ENCODE measurements at places on chromosomes 11 and 22. TPM values are rescaled to one million over a fixed set of nuclear protein-coding genes. Genes with fewer than 3 reads are reported as not detected.

Gene DBX1
- total RNA-seq = not detected

Gene MARK2
- total RNA-seq = 30.0 TPM

Gene SCN4B
- total RNA-seq = 0.53 TPM

Gene KRTAP5-1
- not detected for total RNA-seq

Gene ADM2
- 25.5 TPM for total RNA-seq

Gene CALCB
- total RNA-seq = 11.2 TPM

Gene OR4A16
- not detected for total RNA-seq

Gene RFPL3
- not detected for total RNA-seq

Gene MUC5B
- total RNA-seq = not detected

Gene SLC16A8
- total RNA-seq = not detected

GRCh38 chr11:80103142-80103859 lies 662.5 kb upstream of the TENM4 start:
- no peak for DNase-seq

DNA sequence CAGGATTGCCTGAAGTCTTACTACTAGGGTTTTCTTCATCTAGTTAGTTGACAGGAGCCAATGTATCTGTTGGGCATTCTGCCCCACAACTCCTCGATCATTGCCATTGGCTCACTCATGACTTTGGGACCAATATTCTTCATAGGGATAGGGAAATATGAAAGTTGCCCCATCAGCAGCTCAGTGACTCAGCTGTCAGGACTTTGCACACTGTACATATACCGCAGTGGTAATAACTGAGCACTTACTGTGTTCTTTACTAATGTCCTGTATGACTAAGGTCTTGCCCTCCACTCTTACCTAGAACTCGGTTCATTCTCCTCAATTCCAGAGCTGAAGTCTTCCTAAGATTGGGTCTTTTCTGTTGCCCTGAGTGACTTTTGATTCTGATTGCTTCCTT lies 46.8 kb upstream of the PGR start:
- no peak for DNase-seq

- DNase-seq = no peak
These were observed 2.4 kb downstream of the TSKU start for GRCh38 chr11:76785513-76785912.

GRCh38 chr11:23318670-23319069 lies 458.4 kb upstream of the CCDC179 start:
- no peak for DNase-seq

GRCh38 chr11:61959114-61959513 lies 8.3 kb downstream of the FTH1 start:
- no peak for DNase-seq

DNA sequence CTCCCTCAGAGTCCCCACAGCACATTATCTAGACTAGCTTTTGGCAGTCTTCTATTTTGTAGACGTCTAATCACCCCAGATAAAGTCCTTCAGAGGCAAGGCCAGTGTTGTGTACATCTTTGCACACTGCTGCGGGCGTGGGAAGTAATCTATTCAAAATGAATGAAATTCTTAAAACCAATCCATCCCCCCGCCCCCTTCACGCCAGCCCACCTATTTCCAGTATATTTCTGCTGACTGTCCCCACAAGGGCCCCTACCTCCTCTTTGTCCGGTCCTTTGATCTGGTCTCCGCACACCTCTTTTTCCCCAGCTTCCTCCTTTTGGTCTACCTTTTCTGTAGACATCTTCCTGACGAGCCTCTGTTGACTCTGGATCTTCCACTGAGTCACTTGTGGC lies 375 bp downstream of the BSCL2 start:
- no peak for DNase-seq

DNA sequence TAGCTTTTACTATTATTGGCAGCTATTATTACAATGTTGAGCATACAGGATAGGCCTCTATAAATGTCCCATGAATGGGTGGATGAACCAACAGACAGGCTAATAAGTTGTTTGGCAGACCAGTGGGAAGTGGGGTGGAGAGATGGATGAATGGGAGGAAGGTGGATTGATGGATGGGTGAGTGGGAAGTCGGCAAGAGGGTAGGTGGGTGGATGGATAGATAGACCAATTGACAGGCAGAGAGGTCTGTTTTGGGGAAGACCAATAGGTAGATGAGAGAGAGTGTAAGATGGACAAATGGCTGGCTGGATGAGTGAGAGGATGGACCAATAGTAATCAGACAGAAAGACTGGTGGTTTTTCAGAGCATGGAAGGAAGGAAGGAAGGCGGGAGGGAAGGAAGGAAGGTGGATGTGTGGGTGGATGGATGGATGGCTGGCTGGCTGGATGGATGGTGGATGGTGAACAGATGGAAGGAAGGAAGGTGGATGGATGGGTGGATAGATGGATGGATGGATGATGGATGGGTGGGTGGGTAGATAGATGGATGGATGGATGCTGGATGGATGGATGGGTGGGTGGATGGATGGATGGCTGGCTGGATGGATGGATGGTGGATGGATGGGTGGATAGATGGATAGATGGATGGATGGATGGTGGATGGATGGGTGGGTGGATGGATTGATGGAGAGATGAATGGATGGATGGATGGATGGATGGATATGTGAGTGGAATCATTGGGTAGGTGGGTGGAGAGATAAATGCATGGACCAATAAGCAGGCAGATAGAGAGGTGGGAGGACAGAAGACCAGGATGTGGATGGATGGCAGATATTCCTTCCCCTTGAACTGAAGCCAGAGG lies 37.4 kb downstream of the RASD2 start:
- no peak for DNase-seq

- no peak for DNase-seq
These were observed 11.5 kb downstream of the YPEL4 start for GRCh38 chr11:57638005-57638781.

DNA sequence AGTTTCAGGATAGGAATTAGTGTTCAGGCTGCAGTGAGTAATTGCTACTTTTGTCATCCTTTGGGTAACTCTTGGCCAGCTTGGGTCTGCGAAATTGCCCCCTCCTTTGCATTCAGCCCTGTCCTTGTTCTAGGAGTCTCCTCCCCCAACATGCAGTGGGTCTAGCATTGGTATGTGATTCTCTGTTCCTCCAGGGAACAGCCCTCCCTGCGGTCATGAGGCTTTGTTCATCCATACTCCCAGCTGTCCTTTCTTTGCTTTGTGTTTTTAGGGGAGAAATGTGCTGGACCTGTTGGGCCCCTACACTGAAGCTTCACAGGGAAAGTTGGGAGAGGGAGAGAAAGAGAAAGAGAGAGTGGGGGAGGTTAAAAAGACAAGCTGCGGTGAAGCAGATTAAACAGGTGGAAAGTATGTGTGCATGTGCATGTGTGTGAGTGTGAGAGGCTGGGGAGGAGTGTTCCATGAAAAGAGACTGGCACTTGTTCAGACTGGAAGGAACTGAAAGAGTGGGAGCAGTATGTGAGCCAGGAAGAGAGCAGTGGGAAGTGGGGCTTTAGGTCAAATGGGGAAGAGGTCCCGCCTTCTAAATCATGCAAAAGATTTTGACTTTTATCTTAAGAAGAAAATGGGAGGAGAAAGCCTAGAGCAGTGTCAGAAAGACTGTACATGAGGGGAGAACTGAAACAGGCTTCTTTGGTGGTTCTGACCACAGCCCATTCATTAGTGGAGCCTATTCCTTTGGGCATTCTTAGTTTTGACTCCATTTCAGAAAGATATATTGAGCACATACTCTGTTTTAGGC lies 17.9 kb upstream of the SESN3 start:
- DNase-seq = peak; percentile 1

GRCh38 chr11:36333897-36334296 lies 37.8 kb downstream of the PRR5L start:
- no peak for DNase-seq

GRCh38 chr11:113159988-113160807 lies 154.2 kb upstream of the TTC12 start:
- no peak for DNase-seq

DNA sequence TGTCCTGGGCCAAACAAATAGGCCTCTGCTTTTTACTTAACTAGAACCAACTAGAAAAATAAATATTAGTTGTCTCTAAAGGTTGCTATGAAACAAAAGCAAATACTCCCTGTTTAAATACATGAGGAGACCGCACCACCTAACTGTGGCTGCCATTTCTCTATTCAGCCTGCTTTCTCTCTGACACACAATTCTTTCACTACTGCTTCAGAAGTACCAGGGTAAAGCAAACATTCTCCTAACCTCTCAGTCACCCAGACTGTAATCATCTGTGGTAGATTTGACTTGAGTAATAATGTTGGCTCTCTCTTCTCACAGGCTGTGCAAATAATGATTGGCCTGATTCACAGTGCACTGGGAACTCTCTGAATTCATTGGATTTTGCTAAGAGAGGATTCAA lies 41.0 kb upstream of the MS4A8 start:
- no peak for DNase-seq

DNA sequence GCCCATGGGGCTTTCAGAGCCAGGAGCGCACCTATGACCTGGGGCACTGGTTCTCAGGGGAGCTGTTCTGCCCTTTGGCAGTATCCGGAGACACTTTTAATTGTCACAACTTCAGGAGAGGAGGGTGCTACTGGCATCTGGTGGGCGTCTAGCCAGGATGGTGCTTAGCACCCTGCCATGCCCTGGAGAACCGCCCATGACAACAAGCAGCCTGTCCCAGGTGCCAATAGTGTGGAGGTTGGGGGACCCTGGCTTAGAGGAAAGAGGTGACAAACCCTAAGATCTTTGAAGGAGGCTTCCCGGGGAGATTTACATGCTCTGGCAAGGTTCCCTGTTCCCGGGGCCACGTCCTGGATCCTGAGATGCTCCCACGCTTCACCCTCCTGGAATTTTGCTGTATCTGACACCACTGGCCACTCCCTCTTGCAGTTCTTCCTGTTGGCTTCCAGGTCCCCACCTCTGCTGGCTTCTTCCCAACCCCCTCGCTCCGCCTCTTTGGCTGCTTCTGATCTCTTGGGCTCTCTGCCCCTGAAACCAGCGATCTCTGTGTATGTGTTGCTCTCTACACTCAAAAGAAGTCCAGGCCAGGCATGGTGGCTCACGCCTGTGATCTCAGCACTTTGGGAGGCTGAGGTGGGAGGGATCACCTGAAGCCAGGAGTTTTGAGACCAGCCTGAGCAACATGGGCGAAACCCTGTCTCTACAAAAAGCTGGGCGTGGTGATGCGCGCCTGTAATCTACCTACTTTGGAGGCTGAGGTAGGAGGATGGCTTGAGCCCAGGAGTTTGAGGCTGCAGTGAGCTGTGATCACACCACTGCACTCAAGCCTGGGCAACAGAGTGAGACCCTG lies 31.1 kb downstream of the FADS3 start:
- DNase-seq = no peak

DNA sequence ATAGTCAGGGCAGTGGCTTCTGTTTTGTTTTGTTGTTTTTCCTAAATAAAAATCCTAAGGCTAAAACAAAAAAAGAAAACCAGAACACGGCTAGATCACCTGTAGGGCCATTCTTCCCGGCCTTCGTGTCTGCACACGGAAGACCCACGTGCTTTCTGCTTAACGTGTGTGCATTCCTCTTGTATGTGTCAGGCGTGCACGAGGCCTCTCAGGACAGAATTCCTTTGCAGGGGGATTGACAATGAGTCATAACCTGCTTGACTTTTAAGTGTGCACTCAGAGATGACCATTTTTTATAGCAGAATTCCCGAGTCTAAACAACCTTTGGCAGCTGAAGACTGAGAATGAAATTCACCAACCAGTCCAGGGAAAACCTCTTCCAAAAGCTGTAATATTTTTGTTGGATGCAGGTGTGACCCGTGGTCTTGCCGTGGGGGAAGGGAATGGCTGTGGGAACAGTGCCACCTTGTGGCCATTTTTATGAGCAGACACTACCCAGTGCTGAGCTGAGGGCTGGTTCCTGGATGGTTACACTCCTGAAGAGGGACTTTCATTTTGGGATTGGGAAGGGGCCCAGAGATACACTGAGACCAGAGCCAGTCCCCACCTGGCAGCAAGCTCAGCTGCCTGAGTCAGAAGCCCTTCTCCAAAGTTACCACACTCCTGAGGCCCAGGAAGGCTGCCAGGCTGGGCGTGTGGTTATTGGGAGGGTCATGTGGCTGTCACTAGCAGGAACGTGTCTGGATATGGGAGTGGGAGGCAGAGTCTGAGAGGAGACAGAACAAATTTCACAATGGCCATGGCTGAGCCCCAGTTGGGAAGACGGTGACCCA lies 35.7 kb upstream of the DKK3 start:
- peak; percentile 72 for DNase-seq

DNA sequence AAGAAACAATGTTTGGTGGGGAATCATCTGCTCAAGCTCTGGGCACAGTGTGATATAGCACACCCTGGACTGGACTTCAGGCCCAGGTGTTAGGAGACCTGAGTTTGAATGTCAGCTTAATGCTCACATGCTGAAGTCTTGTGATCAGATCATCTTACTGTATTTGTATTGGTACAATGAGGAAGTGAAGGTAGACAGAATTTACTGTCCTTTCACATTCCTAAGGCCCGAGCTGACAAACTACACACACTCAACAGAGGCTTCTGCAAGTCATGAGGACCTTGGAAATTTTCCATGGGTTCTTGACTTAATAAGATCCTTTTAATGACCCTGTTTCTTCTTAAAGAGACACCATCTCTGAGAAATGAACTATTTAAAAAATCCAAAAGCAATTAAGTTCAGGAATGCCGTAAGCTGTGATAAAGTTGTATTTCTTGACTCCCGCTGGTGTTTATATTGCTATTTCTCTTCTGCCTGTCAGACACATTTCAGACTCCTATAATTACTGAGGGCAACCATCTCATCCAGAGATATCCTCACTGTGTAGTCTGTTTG lies 802.0 kb downstream of the DLG2 start:
- DNase-seq = no peak

GRCh38 chr22:31901388-31902137 lies 42.8 kb upstream of the YWHAH start:
- DNase-seq = no peak
